ENCODE measurements at places on chromosomes 1 and 21.

GRCh38 chr1:230824551-230824918 is 43.8 kb downstream of the C1orf198 start:
- no peak for DNase-seq

GRCh38 chr1:30363031-30363430 is 360.4 kb downstream of the MATN1 start:
- DNase-seq = no peak

- no peak for DNase-seq
Observed at GRCh38 chr1:2441746-2442145, 29.4 kb upstream of the PEX10 start.

- DNase-seq = peak; percentile 26
Observed at GRCh38 chr1:51877434-51878307, 856 bp downstream of the NRDC start.

- no peak for DNase-seq
Observed at GRCh38 chr21:42486531-42486930, 9.5 kb downstream of the RSPH1 start.

- no peak for DNase-seq
Observed at GRCh38 chr1:87778896-87779295, 450.2 kb downstream of the LMO4 start.

DNA sequence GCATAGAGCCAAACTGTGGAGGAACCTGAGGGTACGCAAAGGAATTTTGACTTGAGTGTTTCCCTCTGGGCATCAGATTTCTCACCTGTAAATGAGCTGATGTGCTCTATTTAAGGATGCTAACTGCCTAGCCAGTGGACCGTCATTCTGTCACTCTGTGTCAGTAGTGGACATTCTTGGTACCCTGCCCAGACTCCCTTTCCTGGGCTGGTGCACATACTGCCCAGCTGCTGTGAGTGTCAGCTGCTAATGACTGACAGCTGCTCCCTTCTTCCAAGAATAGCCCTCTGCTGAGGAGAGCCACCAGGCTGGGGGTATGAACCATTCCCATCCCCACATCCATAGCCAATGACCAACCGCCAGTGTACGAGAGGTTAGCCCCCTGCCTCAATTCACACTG is 193.1 kb upstream of the DAB1 start:
- no peak for DNase-seq

- no peak for DNase-seq
Observed at GRCh38 chr1:231203259-231204057, 37.6 kb upstream of the GNPAT start.

GRCh38 chr21:44354775-44355771 is 1.7 kb downstream of the TRPM2 start:
- no peak for DNase-seq

DNA sequence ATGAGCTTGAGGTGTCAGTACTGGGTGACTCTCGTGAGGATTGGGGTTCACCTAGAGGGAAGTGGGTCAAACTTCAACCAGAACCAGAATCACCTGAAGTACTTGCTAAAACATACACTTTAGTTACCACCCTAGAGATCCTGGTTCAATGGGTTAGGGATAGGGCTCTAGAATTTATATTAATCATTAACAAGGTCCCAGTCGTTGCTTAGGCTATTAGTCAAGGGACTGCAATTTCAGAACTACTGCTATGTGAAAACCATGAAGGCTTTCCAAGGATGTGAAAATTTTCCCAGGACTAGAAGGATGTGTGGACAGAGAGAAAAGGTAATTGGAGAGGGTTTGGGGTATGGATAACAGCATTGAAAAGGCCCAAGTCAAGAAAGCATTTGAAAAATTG is 162.6 kb downstream of the GRIK1 start:
- DNase-seq = no peak

DNA sequence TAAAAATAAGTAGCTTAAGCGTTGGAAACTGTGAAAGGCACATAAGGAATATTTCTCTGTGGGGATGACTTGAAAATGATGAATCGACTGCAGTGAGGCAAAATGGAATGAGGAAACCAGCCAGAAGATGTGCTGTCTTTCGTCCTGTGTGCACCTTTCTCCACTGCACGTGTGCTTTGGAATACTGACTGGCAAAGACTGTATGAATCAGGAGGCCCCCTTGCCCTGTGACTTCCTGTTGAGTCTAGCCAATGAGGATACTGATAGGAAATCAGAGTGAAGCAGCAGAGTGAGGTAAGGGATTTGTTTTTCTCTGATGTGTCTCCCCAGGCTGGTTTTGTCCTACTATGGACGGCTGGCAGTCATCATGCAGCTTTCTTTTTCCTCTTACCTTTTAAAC is 118.2 kb upstream of the ADGRL4 start:
- DNase-seq = no peak

DNA sequence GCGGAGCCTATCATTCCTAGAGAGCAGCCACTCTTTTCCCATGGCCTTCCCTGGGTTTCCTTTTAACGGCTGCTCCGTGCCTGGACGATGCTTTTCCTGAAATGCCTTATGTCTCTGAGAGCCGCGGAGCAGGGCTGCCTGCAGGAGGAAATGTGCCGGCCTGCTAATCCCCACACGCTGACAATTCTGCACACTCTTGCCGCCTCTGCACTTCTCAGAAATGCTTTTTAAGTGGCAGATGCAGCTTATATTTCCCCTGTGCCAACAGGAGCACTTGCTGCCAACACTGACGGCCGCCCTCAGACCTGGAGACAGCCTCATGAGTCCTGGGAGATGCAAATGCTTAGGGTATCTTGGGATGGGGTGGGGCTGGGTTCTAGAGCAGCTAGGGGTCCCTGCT is 253.2 kb downstream of the GRIK3 start:
- DNase-seq = no peak

DNA sequence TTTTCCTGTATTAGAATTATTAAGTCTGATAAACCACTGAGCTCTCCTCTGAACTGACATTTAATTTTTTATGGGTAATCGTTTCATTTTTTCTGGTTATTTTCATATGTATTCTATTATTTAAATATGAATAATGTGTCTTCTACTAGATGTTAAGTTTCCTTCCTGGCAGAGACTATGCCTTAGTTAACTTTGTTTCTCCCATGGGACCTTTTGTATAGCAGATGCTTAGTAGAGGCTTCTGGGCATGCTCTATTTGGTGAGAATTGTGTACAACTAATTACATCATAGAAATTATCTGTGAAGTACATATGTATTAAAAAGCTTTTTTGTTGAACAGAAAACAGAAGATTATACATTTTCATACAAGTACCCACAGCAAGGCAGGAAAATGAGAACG is 23.4 kb downstream of the CTBS start:
- no peak for DNase-seq

- DNase-seq = no peak
Observed at GRCh38 chr1:107449326-107449725, 308.5 kb downstream of the NTNG1 start.

DNA sequence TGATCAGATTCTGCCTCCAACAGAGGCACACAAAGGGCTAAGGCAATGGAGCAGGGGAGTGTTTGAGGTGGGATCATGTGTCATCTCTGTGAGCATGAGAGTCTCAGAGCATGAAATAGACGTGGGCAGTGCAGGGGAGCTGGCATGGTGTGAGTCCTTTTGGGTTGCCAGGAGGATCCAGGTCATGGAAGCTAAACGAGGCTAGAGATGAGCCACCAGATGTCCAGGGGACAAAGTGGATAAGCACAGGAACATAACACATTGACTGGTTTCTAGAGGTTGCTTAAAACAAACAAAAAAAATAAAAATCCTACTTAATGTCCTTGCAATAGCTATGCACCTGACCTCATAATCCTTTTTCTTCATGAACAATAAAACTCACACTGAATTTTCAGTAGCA is 254.8 kb upstream of the GREM2 start:
- no peak for DNase-seq

DNA sequence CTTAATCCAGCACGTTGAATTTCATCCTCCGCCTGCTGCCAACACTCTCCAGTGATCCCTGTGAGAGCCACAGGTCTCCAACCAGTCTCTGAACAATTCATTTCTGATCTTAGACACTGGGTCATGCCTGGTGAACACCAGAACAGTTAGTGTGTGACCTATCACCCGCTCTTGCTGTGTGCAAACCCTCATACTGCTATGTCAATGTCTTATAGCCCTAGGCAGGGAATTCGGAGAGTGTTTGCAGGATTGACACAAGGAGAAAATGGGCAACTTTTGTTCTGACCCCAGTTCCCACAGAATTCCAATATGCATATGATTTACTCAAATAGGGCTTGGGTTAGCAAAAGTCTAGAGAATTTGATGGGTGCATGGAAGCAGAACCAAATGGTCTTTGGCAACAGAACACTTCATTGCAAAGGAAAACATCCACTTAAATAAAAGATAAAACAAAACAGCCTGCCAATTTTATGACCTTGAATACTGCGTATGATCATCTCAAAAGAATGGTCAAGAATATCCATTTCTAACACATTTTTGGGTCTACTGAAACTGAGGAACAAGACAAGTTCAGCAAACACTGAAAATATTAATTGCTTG is 23.0 kb upstream of the GUCA2B start:
- DNase-seq = no peak

GRCh38 chr1:203593723-203594122 is 32.9 kb upstream of the ATP2B4 start:
- peak; percentile 49 for DNase-seq

Data from stimulated activated naive CD8-positive, alpha-beta T cell treated with anti-CD3 and anti-CD28 coated beads, Interleukin-15, Interleukin-2, amounts not matched to agents 100 U/mL and 50 U/mL, for 24 hours (primary cell).